ENCODE measurements at places on chromosomes 13 and 19. TPM values are rescaled to one million over a fixed set of nuclear protein-coding genes. Genes with fewer than 3 reads are reported as not detected.

The LILRB1 gene
- not detected for total RNA-seq

The APOE gene
- total RNA-seq = 12.2 TPM

The OR4F17 gene
- not detected for total RNA-seq

The DLL3 gene
- total RNA-seq = 2.8 TPM

The ZNF610 gene
- total RNA-seq = 2.2 TPM

Measured in mesangial cell (primary cell).